Activated CD4-positive, alpha-beta memory T cell treated with anti-CD3 and anti-CD28 coated beads, Interleukin-2, amount 10 ng/mL, durations not matched to agents 7 days and 5 days (primary cell): ENCODE measurements at places on chromosomes 13 and 19. TPM values are rescaled to one million over a fixed set of nuclear protein-coding genes. Genes with fewer than 3 reads are reported as not detected.
A peak's percentile ranks its signal among the peaks of the same experiment; 100 is the strongest.

The CAB39L gene
- 5.5 TPM for total RNA-seq

The ZNF846 gene
- total RNA-seq: 6.7 TPM

The CEACAM1 gene
- 43.0 TPM for total RNA-seq

The CATSPERD gene
- not detected for total RNA-seq

The MYO16 gene
- not detected for total RNA-seq

The TNFSF11 gene
- 7.6 TPM for total RNA-seq

The CACTIN gene
- 20.5 TPM for total RNA-seq

The PRX gene
- total RNA-seq: 1.5 TPM

The SPART gene
- 24.0 TPM for total RNA-seq

- no peak for DNase-seq
Measured at GRCh38 chr19:37718304-37718703, 1.3 kb downstream of the ZNF607 start.

DNA sequence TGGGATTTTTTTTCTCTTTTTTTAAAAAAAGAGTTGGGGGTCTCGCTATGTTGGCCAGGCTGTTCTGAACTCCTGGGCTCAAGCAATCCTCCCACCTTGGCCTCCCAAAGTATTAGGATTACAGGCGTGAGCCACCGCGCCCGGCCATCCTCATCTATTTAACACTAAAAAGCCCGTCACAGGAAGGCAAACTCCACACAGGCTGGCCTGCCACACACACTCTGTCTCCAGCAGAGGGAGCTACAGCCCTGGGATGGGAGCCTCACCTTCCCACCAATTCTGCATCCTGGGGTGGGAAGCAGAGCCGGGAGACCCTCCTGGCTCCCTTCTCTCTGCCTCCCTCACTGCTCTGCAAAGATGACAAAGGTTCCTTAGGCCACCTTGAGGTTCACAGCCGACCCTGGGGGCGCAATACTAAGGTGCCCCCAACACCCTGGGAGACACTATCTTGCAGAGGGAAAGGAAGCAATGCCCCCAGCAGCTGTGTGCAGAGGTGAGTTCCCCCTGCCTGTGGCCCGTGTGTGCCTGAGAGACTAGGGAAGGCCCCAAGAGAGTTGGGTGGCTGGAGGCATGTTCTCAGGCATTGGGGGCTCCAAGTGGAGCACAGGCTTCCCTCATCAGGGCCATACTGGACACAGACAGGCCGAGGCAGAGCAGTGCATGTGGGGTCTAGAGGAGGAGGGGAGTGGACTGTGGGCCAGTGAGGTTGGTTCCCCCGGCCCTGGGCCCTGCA is 27.4 kb upstream of the TIMM44 start:
- peak; percentile 28 for DNase-seq

DNA sequence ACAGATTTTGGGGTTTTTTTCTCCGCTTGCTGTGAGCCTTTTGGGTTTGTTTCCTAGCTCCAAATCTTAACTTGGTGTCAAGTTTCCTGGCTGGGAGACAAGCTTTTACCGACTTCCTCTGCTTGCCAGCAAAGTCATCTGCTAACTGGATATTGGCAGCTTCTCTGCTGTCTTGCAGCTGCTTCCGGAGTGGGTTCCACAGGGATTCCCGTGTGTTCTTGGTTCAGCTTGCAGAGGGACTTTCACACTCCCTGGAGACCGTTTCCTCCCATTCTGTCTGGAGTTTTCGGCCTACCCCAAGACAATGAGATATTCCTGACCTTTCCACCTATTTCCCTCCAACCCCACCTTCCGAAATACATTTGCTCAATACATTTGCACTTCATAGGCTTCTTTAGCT is 2.2 kb upstream of the COLGALT1 start:
- DNase-seq: no peak

DNA sequence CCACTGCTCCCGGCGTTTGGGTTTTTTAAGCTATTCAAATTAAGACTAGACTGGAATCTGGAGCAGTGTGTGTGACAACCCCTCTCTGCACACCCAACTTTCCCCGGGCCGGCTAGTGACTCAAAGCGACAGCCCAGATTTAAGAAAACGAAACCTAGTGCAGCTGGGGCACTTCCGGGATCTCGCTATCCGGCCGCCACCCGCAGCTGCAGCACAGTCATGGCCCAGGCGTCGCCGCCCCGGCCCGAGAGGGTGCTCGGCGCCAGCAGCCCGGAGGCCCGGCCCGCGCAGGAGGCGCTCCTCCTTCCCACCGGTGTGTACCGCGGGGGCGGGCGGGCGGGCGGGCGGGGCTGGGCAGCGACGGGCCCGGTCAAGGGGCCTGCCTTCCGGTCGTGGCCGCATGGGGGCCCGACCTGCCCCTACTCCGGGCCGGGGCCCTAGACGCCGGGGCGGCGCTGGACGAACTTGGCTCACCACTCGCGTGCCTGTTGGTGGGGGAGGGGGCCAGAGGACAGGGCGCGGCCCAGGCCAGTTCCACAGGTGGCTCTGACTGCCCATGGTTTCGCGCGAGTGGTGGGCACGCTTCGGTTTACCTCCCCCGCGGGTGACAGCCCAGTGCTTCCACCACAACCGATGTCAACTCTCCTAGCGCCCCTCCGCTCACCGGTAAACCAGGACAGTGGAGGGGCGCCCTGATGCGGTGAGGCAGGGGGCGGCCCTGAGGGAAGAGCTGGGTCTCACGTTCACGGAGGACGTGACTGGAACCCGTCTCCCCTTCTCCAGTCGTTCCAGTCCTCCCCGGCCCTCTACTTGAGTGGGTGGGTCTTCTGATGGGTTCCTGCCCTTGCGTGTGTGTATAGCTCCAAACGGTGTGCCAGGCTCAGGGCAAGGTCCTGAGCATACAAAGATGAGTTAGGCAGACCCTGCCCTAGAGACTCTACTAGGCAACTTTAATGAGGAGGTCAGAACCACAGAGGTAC is at the start of gene PHF11:
Gene PHF11, plus strand, starts transcription at position 171 of the 980 bp plus-strand sequence. Its CDS starts 49 bp downstream, at position 220.
- DNase-seq: peak; percentile 90

- DNase-seq: peak; percentile 49
Measured at GRCh38 chr13:98480915-98481877, 95.7 kb downstream of the STK24 start.

GRCh38 chr19:7445104-7445503 is 43.7 kb downstream of the PEX11G start:
- no peak for DNase-seq

DNA sequence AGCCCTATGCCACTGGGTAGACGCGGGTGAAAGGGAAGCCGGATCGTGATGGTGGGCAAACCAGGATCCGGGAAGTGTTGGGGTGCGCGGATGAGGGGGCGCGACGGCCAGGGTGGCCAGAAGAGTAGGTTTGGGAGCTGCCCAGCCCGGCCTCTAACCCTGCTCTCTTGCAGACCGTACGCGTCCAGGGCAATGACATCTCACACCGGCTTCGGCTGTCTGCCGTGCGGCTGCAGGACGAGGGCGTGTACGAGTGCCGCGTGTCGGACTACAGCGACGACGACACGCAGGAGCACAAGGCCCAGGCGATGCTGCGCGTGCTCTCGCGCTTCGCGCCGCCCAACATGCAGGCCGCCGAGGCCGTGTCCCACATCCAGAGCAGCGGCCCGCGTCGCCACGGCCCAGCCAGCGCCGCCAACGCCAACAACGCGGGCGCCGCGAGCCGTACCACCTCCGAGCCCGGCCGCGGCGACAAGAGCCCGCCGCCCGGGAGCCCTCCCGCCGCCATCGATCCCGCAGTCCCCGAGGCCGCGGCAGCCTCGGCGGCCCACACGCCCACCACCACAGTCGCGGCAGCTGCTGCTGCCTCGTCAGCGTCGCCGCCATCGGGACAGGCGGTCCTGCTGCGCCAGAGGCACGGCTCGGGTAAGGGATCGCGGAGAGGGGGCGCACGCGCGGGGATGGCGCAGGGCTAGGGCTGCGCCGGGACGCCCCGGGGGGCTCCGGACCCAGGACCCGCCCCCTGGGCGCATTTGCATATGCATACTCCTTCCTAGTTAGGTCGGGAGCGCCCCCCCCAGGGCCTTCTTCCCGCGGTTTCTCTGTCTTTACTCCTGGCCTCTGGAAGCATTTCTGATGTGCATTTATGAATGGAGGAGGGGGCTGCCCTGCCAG is 4.1 kb downstream of the VSTM2B start:
- no peak for DNase-seq

- DNase-seq: no peak
Measured at GRCh38 chr19:46609511-46610412, 8.6 kb downstream of the CALM3 start.

DNA sequence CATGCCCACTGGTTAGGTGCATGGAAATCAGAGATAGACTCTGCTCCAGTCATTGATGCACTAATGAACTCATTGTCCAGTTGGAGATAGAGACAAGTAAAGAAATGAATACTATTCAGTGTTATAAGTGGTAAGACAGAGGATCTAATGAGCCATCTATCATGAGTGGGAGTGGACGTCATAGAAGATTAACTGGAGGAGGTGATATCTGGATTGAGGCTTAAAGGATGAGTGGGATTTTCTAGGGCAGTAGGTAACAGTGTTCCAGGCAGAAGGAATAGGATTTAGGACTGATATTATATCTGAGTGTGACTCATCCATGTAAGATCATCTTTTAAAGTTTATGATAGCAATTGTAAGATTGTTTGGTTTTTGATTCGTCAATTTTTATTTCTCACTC is 152.2 kb upstream of the CSNK1A1L start:
- DNase-seq: no peak

- no peak for DNase-seq
Measured at GRCh38 chr13:114142137-114142550, 9.7 kb upstream of the RASA3 start.

DNA sequence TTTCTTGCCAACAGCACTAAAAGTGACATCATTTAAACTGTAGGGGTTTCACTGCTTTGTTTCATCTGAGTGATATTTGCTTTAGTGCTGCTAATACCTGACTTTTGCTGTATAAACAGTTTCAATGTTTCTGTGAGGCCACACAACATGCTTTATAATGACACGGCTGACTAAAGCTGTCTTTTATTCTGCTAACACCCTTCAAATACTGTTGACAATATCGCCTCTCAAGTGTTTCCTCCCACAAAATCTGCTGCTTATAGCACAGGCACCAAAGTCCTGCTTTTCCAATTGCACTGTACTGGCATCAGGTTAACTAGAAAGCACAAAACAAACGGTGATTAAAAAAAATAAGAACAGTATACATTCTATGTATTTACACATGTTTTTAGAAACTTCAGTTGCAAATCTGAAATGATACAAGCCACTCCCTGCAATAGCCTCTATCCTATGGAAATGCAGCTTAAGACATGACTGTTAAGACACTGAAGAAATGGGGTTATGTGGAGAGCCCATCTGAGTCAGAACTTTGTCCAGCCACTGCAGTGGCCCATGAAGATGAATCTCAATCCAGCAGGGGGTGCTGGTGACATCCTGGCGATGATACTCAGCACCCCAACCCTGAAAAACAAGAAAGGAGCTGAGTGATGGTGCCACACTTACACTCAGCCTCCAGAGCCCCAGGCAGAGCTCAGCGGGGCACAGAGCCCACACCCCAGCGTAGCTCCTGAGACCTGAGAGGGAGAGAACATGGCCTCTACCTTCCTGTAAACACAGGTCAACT is 29.4 kb downstream of the RFXAP start:
- DNase-seq: peak; percentile 18

DNA sequence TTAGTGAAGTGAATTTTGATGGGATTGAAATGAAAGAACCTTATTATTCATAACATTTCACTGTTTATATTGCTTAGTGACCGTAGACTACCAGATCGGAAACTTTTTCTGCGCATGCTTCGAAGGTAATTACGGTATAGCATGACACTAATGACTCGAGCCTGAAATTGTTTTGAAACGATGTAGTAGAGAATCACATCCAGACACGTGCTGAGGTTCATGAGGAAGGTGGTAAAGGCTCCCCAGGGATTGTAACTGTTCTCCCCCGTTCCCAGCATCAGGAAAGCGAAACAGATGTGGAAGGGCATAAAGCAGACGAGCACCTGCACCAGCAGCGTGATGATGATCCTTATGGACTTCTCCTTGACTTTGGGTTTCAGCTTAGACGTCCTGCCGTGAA is 3.3 kb downstream of the GPR18 start:
- no peak for DNase-seq
